LNCaP clone FGC (cell line): ENCODE measurements at places on chromosomes 1 and 21.

DNA sequence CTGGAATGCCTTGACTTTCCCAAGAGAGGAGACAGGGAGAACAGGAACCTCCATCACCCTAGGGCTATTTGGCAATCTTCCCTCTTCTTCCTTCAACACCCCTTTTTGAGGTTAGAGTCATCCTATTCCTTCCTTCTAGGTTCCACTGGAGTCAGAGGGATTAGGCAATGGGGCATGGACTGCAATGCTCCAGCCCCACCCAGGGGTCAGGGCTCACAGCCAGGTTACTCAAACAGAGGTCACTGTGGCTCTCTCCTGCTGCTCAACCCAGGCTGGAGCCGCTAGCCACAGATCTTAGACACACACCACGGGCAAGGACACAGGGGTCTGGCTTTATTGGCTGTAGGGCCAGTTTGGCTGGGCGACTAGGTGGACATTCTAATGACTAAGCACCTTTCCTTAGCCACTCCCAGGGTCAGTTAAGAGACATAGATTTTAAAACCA lies 145.5 kb upstream of the NRIP1 start:
- DNase-seq, result no peak

- DNase-seq, result no peak
Observed at GRCh38 chr1:223721658-223722607, 9.6 kb downstream of the CAPN2 start.

DNA sequence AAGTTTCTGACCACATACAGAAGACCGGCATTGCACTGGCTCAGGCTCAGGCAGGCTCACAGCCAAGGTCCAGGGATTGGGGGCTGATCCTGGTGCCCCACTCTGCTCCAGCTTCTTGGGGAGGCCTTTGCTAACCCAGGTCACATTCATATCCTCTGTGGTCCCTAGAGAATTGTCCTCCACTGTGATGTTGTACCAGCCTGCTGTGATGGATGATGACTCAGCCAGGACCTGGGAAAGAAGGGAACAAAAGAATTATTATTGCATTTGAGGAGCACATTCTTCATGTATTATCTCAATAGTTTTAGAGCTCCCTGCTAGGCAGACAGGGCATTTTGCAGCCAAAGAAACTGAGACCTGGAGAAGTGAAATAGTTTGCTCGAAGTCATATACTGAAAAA lies 114.3 kb upstream of the ETV3 start:
- no peak for DNase-seq

DNA sequence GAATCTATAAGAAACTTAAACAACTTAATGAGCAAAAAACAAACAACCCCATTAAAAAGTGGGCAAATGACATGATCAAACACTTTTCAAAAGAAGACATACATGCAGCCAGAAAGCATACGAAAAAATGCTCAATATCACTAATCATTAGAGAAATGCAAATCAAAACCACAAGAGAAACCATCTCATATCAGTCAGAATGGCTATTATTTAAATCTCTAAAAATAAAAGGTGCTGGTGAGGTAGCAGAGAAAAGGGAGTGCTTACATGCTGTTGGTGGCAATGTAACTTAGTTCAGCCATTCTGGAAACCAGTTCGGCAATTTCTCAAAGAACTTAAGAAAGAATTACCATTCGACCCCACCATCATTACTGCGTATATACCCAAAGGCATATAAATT lies 147.7 kb downstream of the FAF1 start:
- no peak for DNase-seq

GRCh38 chr1:203622486-203622885 lies 4.1 kb upstream of the ATP2B4 start:
- no peak for DNase-seq

GRCh38 chr1:208272311-208272710 lies 28.1 kb upstream of the PLXNA2 start:
- no peak for DNase-seq

DNA sequence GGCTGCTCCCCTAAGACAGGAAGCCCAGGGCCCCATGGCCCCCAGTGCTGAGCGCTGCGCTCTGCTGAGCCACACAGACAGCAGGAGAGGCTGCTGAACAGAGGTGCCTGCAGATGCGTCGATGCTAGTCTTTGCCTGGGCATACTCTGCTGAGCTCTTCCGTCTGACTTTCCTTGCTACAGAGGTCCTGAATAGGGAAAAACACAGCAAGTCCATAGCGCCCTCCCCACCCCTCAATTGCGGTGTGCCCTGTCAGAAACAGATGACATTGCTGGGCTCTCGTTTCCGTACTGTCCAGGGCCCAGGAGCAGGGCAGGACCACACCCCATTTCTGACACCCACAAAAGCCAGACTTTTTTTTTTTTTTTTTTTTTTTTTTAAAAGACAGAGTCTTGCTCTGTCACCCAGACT lies 252.5 kb downstream of the SDCCAG8 start:
- no peak for DNase-seq

DNA sequence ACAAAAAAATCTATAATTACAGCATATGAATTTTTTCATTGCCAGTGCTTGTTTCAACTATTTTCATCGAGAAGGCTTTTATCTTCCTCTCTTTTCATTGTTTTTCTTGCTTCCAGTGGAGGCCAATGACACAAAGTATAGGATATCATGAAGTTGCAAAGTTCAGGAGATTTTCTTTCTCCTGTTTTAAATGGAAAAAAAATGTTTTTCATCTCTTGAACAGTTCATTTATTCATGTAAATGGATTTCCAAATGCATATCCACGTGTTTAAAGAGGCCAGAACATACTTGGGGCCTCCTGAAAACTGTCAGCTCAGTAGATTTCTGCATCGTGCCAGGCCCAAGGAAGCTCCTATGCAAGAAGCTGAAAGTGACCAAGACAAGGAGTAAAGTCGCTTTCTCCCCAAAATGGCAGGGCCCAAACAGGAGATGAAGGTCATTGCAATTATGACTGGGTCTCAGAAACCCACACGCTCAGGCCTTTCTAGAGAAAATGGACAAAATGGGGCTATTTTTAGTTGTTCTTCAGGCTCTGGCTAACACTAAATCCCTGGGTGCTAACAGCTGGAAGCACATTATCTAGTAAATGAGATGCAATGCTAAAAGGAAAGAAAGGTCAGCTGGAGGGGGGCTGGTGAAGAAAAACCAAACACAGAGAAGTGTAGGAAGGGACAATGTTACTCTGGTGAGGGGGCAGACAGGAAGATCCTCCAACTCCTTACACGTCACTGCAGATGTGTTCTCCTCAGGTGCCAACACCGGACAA lies 136.9 kb upstream of the C8B start:
- no peak for DNase-seq
